ENCODE measurements at places on chromosomes 12 and 14.
A peak's percentile ranks its signal among the peaks of the same experiment; 100 is the strongest.

GRCh38 chr14:61636779-61637178 is 58.5 kb upstream of the HIF1A start:
- DNase-seq = no peak

DNA sequence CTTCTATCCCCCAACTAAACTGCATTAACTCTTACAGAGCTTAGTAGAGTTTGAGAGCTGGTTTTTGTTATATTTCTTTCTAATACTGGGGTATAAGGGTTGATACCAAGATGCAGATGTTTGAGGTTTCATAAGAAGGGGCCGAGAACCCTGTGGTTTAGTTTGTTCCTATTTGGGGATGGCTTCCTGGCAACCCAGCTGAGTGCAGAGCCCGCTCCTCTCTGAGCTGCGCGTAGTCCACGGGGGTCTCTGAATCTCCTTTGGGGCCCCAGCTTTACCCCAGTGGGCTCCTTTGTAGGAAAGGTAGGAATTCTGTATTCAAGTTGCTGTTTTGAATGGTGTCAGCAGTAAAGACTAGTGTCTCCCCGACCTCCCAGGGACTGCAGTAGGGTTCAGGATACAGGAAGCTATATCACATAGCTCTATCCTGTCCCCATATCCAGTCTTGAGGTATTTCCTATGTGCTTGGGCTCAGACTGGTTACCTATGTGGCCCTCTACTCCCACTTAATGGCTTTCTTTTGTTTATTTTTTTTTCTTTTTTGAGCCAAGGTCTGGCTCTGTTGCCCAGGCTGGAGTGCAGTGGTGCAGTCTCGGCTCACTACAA is 25.4 kb downstream of the PLXNC1 start:
- no peak for DNase-seq

GRCh38 chr12:61993734-61994345 is 266.4 kb upstream of the USP15 start:
- DNase-seq = peak; percentile 21

- peak; percentile 66 for DNase-seq
Measured at GRCh38 chr12:2682296-2683251, 112.2 kb upstream of the FKBP4 start.

GRCh38 chr12:24534622-24535021 is 414.3 kb downstream of the BCAT1 start:
- DNase-seq = no peak

- DNase-seq = peak; percentile 98
Measured at GRCh38 chr12:128463881-128464280, 196.9 kb downstream of the TMEM132C start.

DNA sequence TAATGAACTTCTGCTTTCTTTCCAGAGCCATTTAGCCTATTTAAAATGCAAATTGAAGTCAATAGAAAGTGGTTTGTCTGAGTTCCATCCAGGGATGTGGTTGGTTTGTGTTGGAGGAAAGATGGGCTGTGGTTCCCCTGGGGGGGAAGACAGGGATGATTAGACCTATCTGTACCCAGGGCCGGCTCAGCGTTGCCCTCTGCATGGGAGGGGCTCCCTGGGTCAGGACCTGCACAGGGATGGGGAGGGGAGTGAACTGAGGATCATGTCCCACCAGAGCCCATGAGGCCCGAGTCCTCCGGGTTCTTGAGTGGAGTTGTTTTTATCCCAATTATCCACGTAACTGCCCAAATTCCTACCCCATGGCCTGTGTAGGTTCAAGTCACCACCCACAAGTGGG is 76.9 kb upstream of the SFSWAP start:
- no peak for DNase-seq

GRCh38 chr14:85165094-85165493 is 364.9 kb upstream of the FLRT2 start:
- no peak for DNase-seq

GRCh38 chr14:61298824-61299223 is 17.7 kb upstream of the TMEM30B start:
- no peak for DNase-seq

DNA sequence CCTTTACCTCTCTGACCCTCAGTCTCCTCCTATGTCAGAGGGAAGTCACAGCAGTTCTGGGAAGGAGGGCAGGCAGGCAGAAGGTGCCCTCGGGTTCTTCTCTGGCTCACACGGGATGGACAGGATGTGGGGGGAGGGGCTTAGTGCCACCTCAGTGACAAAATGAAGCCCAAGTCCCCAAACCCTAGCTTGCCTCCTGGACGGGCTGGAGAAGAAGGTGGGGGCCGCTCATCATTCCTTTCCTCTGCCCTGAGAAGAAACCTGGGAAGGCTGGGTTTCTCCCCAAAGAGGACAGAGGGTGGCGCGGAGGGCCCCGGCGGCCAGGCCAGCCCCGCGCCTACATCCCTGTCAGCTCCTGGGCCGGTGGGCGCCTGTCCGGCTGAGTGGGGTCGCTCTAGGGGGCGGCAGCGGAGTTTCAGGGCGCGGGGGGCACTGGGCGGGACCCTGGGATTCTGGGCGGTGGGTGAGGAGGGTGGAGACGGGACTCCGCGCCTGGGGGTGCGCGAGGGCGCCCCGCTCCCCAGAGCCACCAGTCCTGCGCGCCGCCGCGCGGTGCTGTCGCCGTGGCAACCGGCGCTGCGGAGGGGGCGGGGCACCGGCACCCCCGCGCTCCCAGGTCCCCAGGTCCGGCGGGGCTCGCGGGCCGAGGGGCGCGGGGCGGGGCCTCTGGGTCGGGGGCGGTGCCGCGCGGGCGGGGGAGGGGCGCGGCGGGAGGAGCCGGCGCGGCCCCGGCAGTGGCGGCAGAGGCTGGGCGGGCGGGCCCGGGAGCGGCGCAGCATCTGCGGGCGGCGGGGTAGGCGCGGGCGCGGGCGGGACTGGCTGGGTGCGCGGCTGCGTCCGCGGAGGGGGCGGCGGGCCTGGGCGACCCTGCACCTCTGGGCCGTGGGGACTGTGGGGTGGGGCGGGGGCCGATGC is at the start of gene TMEM121:
Gene TMEM121 (plus strand): TSS at position 723 of the 915 bp plus-strand sequence. CDS start 2,252 bp downstream, outside the sequence.
- DNase-seq = peak; percentile 27

- no peak for DNase-seq
Measured at GRCh38 chr12:78115889-78116288, 285.2 kb downstream of the NAV3 start.

DNA sequence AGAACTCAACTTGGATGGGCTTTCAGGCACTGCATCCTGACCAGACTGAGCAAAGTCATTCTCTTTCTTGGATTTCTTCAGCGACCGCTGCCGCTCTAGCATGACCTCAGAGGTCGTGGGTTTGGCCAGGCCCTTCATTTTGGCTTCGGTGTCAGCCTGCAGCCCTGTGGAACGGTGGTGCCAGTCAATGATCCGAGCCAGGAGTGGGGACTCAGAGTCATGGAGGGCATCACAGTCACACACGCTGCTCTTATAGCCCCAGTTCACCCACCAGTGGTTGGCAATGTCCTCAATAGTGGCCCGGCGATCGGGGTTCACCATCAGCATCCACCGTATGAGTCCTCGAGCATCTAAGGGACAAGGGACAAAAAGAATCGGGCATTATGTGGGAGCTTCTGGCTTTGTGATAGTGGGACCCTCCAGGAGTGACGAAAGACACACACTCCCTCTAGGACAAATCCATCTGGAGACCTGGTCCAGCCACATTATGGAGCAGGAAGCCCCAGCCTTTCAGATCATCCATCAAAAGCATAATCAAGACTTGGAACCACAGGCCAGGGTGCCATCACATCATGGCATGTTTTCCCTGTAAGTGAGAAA is 71.0 kb downstream of the NUAK1 start:
- DNase-seq = no peak

GRCh38 chr12:75765170-75766059 is 254.0 kb upstream of the KRR1 start:
- DNase-seq = no peak

DNA sequence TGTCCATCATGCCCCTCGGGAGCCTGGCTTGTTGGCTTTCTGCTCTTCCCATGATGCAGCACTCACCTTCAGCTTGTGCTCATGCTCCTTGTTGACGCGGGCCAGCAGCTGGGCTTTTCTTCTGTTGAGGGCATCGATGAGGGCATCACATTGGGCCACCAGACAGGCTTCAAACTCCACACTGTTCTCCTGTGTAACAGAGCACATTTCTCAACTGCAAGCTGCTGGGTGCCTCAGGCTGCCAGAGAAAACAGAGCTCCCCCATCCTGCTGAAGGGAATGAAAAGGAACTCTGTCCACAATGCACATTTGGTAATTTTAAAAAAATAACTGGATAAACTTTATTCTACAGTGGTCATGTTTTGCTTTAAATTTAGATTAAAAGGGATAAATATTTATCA is 72.1 kb downstream of the TRIM9 start:
- no peak for DNase-seq

DNA sequence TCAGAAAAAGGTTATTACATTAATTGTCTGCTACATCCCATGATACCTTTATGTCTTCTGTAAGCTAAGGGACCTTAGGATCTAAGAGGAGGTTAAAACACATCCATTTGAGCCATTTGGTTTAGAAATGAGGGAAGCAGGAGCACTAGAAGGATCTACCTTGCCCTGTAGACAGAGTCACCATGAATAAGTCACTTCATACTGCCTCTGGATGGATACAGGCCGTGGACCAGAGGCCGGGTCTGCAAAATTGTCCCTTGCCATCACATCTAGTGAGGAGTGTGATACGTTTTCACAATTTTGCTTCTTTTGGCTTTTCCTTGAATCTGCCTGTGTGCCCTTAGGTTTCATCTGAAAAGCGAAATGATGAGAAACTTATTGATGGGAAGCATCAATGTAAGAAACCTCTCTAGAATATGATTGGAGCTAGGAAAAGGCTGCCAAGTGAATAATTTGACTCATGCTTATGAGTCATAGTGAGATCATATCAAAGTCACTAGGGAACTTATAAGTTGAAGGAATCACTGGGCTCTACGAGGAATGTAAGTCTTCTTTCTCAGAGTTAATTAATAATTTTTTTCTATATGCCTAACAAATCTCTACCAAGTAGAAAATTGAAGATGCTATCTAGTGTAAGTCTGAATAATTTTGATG is 10.8 kb downstream of the GLRX5 start:
- DNase-seq = peak; percentile 88

- DNase-seq = peak; percentile 56
Measured at GRCh38 chr12:58920102-58920960, at the start of gene LRIG3. TSS of gene LRIG3 (minus strand) at chr12:58920504. CDS start at chr12:58920235, 269 bp downstream.

- no peak for DNase-seq
Measured at GRCh38 chr12:124536641-124537040, 30.8 kb downstream of the NCOR2 start.

DNA sequence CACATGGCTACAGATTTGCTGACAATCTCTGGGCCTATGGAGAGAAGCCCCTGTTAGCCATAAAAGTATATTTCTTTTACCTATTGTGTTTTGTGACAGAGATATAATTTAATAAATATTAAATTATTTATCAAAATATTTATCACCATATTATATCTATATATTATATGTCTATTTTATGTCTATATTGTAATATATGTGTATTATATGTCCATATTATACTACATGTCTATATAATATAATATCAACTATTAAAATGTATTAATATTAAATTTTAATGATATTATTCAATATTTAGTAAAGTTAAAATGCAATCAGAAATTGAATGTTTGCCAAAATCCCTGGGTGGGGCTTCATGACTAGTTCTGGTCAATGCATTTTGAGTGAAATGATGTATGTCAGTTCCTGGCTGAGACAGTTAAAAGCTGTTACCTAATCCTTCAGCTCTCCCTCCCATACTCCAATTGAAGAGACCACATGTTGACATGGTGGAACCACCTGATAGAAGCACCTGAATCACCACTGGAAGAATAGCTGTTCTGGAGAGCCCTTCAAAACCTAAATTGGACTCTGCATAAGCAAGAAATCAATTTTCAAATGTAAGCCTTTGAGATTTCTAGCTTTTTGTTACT is 357.3 kb upstream of the DDHD1 start:
- no peak for DNase-seq

DNA sequence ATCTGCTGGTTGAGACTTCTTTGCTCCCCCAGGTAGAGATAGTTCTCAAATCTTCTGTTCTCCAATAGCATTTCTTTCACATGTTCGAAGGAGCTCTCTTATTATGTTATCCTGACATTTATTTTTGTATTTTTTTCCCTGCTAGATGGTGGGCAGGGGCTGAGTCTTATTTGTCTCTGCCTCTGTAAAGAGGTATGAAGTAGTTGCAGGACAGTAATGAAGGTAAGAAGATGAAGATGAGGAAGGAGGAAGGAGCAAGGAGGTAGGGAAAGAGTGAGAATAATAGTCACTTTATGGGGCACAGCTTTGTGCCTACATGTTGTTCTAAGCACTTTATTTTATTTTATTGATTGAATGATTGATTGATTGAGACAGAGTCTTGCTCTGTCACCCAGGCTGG is 5.0 kb upstream of the CIROP start:
- no peak for DNase-seq

GRCh38 chr12:57535764-57536596 is 11.0 kb downstream of the DCTN2 start:
- DNase-seq = no peak

GRCh38 chr12:50615145-50615906 is 110.5 kb downstream of the DIP2B start:
- DNase-seq = no peak

- DNase-seq = no peak
Measured at GRCh38 chr12:54697851-54698250, 49.7 kb upstream of the DCD start.

DNA sequence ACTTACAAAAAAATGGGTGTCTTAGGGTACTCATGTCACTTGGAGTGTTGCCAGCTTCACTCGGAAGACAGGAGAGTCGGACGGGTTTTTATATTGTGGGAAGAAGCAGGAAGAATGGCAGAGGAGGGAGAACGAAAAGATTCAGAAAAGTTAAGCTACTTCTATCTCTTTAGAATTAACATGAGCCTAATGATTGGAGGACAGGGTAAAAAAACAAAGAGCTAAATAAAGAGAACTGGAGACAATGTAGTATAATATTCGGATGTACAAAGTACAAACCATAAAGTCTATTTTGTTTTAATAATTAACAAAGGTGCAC is 43.9 kb downstream of the EFCAB11 start:
- DNase-seq = no peak

DNA sequence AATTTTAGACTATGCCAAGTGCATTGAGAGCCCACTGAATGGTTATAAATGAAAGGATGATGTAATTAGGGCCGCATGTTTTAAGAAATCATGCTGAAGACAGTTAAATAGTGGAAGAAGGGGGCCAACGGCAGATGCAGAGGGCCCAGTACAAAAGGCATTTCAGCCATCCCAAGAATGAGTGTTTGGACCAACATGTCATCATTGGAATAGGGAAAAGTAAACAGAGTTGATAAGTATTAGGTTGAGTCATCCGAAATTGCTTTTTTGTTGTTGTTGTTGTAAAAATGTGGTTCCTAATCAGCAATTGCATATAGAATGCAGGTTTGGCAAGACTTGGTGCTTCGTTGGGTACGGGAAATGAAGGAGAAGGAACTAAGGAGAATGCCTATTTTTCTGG is 29.5 kb downstream of the BMP4 start:
- no peak for DNase-seq

GRCh38 chr12:82383930-82384552 is 25.7 kb downstream of the METTL25 start:
- peak; percentile 45 for DNase-seq

Measured in SW480 (cell line).